ENCODE measurements at places on chromosomes 3 and 15. TPM values are rescaled to one million over a fixed set of nuclear protein-coding genes. Genes with fewer than 3 reads are reported as not detected.

Gene RAB7A
- total RNA-seq: 113 TPM

Gene GUCA1C
- not detected for total RNA-seq

Gene RABL3
- total RNA-seq: 13.6 TPM

Gene CEP97
- total RNA-seq: 6.3 TPM

Gene IL20RB
- total RNA-seq: 2.2 TPM

Gene CLK3
- total RNA-seq: 293 TPM

Gene THRB
- not detected for total RNA-seq

Gene MGLL
- 0.28 TPM for total RNA-seq

Gene GABRB3
- not detected for total RNA-seq

Gene MEX3B
- 5.4 TPM for total RNA-seq

Gene MED12L
- total RNA-seq: 0.39 TPM

All from CD4-positive, alpha-beta T cell (primary cell).